ENCODE measurements at places on chromosomes 12 and 14. TPM values are rescaled to one million over a fixed set of nuclear protein-coding genes. Genes with fewer than 3 reads are reported as not detected.

ASCL1 gene
- 14.0 TPM for total RNA-seq

MYF5 gene
- not detected for total RNA-seq

ARHGEF25 gene
- total RNA-seq: 25.7 TPM

LRTM2 gene
- 3.5 TPM for total RNA-seq

RAD51AP1 gene
- total RNA-seq: 13.4 TPM

STON2 gene
- 29.9 TPM for total RNA-seq

DYRK2 gene
- total RNA-seq: 39.8 TPM

RPL10L gene
- not detected for total RNA-seq

FOXG1 gene
- 0.09 TPM for total RNA-seq

GPRC5D gene
- total RNA-seq: not detected

PRH2 gene
- total RNA-seq: 0.64 TPM

ASB2 gene
- total RNA-seq: 0.54 TPM

LRP1-AS gene
- not detected for total RNA-seq

TOMM20L gene
- not detected for total RNA-seq

NR2C1 gene
- 71.0 TPM for total RNA-seq

TAS2R42 gene
- total RNA-seq: not detected

LUM gene
- 57.6 TPM for total RNA-seq

MIPOL1 gene
- 31.0 TPM for total RNA-seq

CLEC7A gene
- 1.6 TPM for total RNA-seq

ZNF385A gene
- 1.7 TPM for total RNA-seq

TIMELESS gene
- total RNA-seq: 8.5 TPM

FGF23 gene
- total RNA-seq: not detected

PROX2 gene
- total RNA-seq: not detected

GPR84 gene
- total RNA-seq: 0.36 TPM

STAC3 gene
- 0.54 TPM for total RNA-seq

GTF2H3 gene
- 28.0 TPM for total RNA-seq

GIT2 gene
- total RNA-seq: 63.5 TPM

ESPL1 gene
- total RNA-seq: 5.1 TPM

KCNMB4 gene
- total RNA-seq: 19.7 TPM

SERPINA12 gene
- not detected for total RNA-seq

GNB3 gene
- 5.5 TPM for total RNA-seq

SLC8A3 gene
- total RNA-seq: 18.9 TPM

PMCH gene
- not detected for total RNA-seq

SERPINA9 gene
- not detected for total RNA-seq

ALX1 gene
- total RNA-seq: not detected

SYCP3 gene
- 1.3 TPM for total RNA-seq

GZMB gene
- total RNA-seq: not detected

FOXN4 gene
- total RNA-seq: 0.45 TPM

YEATS4 gene
- 30.1 TPM for total RNA-seq

FGF6 gene
- not detected for total RNA-seq

DLK1 gene
- 0.54 TPM for total RNA-seq

PLEK2 gene
- 0.64 TPM for total RNA-seq

OTOGL gene
- 1.4 TPM for total RNA-seq

LTB4R2 gene
- 4.0 TPM for total RNA-seq

Data from cerebellum (tissue), 4 donors.